Activated B cell treated with CpG ODN at 0.5 μM for 24 hours (primary cell): ENCODE measurements at places on chromosomes 4 and X. TPM values are rescaled to one million over a fixed set of nuclear protein-coding genes. Genes with fewer than 3 reads are reported as not detected.

DNA sequence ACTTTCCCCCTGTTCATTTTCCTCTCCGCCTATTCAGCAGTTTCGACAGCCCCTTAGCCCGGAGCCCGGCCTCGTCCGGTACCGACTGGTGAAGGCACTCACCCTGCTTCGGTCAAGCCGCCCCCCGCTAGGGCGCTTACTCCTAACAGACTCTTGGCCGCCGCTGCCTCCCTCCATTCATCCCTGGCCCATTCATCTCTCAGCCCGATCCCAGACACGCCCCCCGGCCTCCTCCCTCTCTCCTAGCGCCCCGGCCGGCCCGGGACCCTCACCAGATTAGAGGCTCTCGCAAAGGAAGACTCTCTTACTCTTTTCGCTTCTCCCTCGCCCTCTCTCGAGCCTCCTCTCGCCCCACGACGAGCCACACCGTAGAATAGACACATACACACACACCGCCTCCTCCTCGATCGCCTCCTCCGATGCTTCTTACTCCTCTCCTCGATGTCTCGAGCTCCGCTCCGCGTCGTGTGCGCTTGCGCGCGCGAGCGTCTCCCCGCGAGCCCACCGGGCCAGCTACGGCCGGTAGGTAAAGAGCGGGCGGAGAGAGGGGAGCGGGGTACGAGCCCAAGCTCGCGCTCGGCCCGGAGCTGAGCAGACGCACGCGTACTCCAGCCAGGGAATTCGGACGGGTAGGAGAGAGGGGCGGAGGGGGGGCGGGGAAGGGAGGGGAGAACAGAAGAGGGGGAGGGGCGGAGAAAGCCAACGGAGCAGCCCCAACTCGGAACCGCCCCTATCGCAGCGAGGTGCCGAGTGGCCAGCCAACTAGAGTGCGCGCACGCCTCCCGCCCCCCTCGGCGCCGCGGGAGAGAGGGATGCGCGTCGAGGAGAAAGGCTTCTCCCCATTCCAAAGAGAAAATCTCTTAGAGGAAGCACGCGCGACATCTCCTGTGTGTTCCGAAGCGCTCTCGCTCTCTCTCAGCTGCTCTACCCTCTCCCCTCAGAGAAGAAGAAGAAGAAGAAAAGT lies at the start of gene WNK3:
WNK3 (minus strand) TSS at position 633 of the 964 bp plus-strand sequence.
- H3K27me3 ChIP-seq = peaks cover 10% of the 10 kb centered on the region
- no peaks in the 10 kb centered on the region for H3K36me3 ChIP-seq
- peak within 1 kb of the TSS; percentile 85 for H3K4me3 ChIP-seq
- peak within 1 kb of the TSS; percentile 59 for H3K27ac ChIP-seq
- DNase-seq = peak; percentile 22

DNA sequence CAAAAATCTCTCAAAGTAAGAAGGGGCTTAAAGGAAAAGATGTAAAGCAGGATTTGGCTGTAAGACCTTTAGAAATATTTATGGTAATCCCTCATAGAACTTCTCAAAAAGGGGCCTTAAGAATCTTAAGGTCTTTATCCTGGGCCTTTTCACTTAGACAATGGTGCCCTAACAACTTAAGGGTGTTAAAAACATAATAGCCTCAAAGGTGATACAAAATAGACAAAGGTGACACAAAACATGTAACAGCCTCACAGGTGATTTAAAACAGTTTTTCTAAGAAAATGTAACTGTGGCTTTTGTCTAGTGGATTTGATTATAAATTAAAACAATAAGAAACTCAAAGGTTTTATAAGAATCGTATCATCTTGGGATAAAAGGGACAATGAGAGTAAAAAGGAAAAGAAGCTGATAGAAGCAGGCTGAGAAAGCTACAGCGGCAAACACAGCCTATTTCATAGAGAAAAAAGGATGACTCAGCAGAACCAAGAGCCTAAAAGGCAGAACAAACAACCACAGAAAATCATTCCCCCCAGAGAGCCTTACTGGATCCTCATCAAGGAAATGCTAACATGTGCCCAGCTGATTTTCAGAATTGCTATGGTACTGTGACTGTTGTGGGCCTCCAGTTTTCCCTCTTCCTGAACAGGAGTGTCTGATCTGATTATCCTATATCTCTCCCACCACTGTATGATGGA lies 164.3 kb downstream of the STPG2 start:
- DNase-seq = no peak
- H3K27ac ChIP-seq = no peak overlapping the region
- H3K4me3 ChIP-seq = no peak overlapping the region
- no peaks in the 10 kb centered on the region for H3K27me3 ChIP-seq
- no peaks in the 10 kb centered on the region for H3K36me3 ChIP-seq

DNA sequence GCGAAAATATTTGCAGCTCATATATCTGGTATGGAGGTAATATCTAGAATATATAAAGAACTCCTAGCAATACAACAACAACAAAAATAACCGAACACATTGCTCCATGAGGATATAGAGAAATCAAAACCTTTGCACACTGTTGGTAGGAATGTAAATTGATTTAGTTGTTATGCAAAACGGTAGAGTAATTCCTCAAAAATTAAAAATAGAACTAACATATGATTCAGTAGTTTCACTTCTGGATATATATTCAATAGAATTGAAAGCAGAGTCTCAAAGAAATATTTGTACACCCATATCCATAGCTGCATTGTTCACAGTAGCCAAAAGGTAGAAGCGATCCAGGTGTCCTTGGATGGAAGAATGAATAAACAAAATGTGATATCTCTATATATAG lies 203.0 kb upstream of the CNKSR2 start:
- H3K27ac ChIP-seq = no peak overlapping the region
- no peak for DNase-seq
- H3K4me3 ChIP-seq = no peak overlapping the region

DNA sequence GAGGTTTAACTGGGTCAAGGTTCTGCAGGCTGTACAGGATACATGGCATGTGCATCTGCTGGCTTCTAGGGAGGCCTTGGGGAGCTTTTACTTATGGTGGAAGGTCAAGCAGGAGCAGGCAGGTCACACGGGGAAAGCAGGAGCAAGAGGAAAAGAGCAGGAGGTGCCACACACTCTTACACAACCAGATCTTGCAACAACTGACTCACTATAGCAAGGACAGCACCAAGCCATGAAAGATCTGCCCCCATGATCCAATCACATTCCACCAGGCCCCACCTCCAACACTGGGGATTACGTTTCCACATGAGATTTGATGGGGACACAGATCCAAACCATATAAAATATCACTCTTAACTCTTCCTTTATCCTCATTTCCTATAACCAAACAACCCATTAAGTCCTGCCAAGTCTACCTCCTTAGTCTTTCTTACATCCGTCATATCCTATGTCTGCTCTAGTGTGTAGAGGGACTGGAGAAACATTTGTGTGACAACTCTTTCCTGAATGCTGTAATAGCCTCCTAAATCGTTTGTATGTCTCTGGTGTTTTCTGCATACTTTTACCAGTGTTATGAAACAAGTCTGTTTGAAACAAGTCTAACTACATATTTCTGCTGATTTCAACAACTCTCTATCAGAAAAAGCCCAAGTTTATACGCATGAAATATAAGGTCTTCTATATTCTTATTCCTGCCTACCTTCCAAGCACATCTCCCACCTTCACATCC lies 8.3 kb upstream of the RAP2C start:
- H3K4me1 ChIP-seq = peaks cover 5% of the 10 kb centered on the region
- H3K4me3 ChIP-seq = no peak overlapping the region
- H3K36me3 ChIP-seq = no peaks in the 10 kb centered on the region
- no peak for DNase-seq
- H3K27me3 ChIP-seq = no peaks in the 10 kb centered on the region

DNA sequence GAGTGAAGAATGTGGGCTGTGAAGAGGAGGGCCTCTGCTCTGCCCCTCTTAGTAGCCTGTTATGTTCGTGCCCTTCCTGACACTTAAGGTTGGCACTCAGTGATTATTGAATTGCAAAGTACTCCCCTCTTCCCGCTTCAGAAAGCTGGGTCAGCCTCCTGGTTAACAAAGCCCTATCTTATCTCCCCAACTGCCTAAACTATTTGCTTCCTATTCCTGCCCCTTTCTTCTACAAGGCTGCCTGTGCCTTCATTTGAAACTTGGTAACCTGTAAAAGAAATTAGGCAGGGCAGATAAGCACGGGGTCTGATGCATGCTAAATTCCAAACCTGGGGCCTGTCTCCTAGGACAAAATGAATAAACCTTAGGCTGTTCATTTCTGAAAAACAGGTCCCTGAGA lies 23.1 kb upstream of the TMEM150C start:
- peaks cover 8% of the 10 kb centered on the region for H3K27me3 ChIP-seq
- H3K4me3 ChIP-seq = no peak overlapping the region
- H3K4me1 ChIP-seq = no peaks in the 10 kb centered on the region
- H3K36me3 ChIP-seq = no peaks in the 10 kb centered on the region

GRCh38 chr4:10173754-10174749 lies 57.5 kb upstream of the WDR1 start:
- H3K27me3 ChIP-seq = peaks cover 21% of the 10 kb centered on the region
- no peak overlapping the region for H3K27ac ChIP-seq
- no peak for DNase-seq

- peak overlapping the region; percentile 53 for H3K4me3 ChIP-seq
- peak overlapping the region; percentile 91 for H3K27ac ChIP-seq
- no peak for DNase-seq
- peaks cover 62% of the 10 kb centered on the region for H3K4me1 ChIP-seq
Observed at GRCh38 chrX:12984603-12985319, 9.9 kb downstream of the TMSB4X start.

GRCh38 chrX:121635141-121635540 lies 587.7 kb downstream of the GLUD2 start:
- H3K4me1 ChIP-seq = no peaks in the 10 kb centered on the region
- H3K36me3 ChIP-seq = no peaks in the 10 kb centered on the region
- H3K4me3 ChIP-seq = no peak overlapping the region
- no peak overlapping the region for H3K27ac ChIP-seq
- no peak for DNase-seq

The RAB33B gene
- total RNA-seq = 6.8 and 7.2 TPM in 2 replicates

The PGRMC1 gene
- total RNA-seq = 8.5 and 9.8 TPM in 2 replicates

The AKAP14 gene
- total RNA-seq = not detected in 2 replicates

The MAGEB10 gene
- not detected in 2 replicates for total RNA-seq

The CENPI gene
- 2.6 and 3.1 TPM in 2 replicates for total RNA-seq

The DNAAF6 gene
- total RNA-seq = not detected in 2 replicates
